ENCODE measurements at places on chromosomes 2 and 18.

DNA sequence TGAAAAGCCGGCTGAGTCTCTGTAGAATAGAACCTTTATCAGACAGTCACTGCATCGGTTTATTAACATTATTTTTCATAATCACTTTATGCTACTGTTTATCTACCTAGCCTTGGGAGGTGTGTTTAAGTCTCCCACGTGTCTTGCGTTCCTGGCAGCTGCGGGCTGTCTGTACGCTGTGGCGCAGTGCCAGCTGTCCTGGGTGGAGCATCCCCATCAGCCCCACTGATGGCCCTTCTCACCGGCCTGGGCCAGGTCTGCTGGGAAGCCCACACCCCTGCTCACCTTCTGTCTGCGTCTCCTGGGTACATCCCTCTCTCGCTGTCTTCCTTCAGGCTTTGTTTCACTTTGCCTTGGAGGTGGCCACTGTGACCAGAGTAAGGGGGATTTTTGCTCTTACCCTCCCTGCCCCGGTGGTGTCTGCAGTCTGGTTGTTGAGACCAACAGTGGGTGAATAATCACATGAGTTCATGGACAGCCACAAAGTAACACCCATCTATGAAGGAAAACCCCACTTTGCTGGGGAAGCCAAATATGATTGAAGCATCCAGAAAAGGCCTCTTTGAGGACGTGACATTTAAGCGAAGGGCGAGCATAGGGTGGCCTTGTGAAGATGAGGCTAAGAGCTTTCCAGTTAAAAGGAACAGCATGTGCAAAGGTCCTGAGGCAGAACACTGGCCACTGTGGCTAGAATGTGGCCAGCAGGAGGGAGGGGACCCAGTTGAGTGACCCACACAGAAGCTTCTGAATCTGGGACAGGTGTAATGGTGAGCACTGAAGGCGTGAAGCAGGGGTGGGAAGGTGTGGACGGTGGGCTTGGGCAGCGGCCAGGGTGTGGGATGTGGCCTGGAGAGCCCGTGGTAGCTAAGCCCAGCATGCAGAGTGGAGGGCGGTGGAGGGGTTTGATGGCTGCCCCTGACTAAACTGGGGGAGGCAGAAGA is 41.7 kb downstream of the RAMP1 start:
- DNase-seq, result no peak

- DNase-seq, result no peak
Observed at GRCh38 chr2:38370664-38371063, 6.4 kb downstream of the ATL2 start.

GRCh38 chr2:96157649-96158553 is 12.7 kb upstream of the DUSP2 start:
- peak; percentile 96 for DNase-seq

DNA sequence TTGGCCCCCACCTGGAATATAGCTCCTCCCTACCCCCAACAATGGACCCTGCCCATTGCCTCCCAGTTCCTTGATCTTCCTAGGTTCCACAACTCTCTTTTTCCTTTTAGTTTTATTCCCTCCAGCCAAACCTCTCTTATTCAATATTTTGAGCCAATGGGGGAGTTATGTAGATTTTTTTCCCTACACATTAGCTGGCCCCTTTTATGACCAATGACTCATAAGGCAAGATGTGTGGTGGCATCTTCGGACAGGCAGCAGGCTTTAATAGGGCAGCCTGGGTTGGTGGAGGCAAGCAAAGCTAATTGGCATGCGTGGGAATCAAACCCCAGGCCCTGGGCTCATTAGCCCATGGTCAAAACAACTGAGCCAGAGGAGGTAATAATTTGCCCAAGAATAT is 9.2 kb downstream of the GRP start:
- no peak for DNase-seq

- no peak for DNase-seq
Observed at GRCh38 chr18:4125224-4125623, 329.9 kb downstream of the DLGAP1 start.

GRCh38 chr2:64525317-64525613 is 1.1 kb downstream of the AFTPH start:
- peak; percentile 33 for DNase-seq

DNA sequence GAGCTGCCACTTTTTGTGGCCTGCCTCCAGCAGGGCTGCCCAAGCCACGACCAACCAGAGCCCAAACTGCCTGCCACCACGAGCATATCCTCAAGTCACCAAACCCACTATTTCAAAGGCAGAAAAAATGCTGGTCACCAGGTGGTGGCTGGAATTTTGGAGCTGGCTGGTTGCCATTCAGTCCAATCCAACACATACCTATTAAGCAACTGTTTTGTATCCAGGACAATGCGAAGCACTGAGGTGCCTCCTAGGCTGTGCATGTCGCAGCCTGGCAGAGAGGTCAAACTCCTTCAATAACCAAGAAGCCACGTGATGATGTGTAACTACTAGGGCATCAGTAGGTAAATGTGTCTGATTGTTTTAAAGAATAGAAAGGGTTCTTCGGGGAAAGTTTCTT is 108.3 kb upstream of the PPP1CB start:
- no peak for DNase-seq

DNA sequence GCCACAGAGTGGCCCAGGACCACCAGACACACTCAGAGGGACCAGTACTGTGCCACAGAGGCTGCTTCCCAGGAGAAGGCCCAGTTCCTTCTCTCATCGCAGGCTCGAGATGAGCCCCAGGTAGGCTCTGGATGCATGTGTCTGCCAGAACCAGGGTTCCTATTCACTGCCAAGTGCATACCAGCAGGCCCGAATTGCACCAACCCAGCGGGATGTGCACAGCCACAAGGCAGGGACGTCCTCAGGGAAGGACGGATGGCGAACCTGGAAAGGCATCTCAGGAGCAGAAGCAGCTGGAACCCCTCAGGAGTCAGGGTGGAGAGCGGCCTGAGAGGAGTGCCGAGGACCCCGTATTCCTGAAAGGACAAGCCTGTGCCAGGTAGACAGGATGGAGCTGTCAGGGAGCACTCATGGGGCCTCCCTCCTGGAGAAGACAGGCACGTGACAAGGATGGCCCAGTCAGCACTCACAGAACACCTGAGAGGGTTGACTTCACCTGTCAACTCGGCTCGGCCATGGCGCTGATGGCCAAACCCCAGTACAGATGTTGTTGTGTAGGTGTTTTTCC is 73.7 kb downstream of the PTGR3 start:
- DNase-seq, result no peak

DNA sequence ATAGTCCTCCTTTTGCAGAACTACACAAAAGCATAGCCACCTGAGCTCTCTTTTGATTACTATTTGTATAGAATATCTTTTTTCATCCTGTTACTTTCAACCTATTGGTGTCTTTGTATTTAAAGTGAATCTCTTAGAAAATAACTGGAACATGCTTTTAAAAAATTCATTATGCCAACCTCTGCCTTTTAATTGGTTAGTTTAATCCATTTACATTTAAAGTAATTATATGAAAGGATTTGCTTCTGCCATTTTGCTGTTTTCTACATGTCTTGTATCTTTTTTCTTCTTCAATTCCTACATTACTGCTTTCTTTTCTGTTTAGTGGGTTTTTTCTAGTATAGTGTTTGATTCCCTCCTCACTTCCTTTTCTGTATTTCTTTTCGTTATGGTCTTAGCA is 407.5 kb upstream of the ZEB2 start:
- DNase-seq, result no peak

Measured in stimulated activated CD4-positive, alpha-beta T cell treated with anti-CD3 and anti-CD28 coated beads, Interleukin-15, amount 100 ng/mL, for 48 hours (primary cell).